ENCODE measurements at places on chromosomes 11 and 22.

GRCh38 chr11:94727819-94728218 is 40.3 kb upstream of the AMOTL1 start:
- no peak overlapping the region for H3K4me3 ChIP-seq
- H3K27me3 ChIP-seq = no peaks in the 10 kb centered on the region
- H3K27ac ChIP-seq = no peak overlapping the region
- no peak for DNase-seq

DNA sequence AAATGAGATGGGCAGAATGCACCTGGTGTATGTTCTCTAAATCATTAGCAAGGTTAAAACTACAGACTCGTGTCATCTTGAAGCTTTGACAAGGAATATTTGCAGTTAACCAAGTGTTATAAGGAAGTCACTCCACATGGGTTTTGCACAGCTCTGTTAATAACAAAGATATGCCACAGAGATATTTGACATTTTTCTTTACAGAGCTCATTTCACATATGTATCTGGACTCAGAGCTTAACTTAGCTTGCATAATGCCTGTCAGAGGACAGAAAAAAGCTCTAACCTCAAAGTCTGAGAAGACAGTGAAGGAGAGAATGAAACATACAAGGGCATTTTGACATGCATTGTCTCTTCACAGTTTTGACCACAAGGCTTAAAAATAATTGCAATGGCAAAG is 105.5 kb downstream of the C11orf87 start:
- no peak for DNase-seq
- H3K27me3 ChIP-seq = no peaks in the 10 kb centered on the region
- no peaks in the 10 kb centered on the region for H3K4me1 ChIP-seq
- H3K27ac ChIP-seq = no peak overlapping the region

DNA sequence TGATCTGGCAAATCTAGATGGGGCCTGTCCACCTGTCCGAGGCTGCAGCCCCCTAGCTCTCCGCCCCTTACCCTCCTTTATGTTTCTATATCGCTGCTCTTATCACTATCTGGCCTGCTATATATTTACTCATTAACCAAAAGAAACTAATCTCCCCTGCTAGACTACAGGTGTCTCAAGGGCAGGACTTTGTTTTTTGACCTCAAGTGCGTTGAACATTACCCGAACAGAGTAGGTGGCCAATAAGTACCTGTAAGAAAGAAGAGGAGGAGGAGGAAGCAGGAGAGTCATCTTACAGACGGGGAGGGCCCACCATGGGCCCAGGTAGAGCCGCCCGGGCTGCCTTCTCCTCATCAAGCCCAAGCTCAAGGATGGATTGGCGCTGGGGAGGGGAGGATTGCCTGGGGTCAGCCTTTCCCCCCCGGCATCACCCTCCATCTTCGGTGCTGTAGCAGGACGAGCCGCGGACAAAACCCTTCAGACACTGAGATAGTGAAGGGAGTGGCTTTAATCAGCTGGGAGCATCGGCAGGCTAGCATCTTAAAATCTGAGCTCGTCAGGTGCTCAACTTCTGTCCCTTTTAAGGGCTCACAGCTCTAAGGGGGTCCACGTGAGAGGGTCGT is 1.2 kb upstream of the P2RY6 start:
- H3K36me3 ChIP-seq = no peaks in the 10 kb centered on the region
- DNase-seq = no peak
- H3K4me3 ChIP-seq = no peak overlapping the region

DNA sequence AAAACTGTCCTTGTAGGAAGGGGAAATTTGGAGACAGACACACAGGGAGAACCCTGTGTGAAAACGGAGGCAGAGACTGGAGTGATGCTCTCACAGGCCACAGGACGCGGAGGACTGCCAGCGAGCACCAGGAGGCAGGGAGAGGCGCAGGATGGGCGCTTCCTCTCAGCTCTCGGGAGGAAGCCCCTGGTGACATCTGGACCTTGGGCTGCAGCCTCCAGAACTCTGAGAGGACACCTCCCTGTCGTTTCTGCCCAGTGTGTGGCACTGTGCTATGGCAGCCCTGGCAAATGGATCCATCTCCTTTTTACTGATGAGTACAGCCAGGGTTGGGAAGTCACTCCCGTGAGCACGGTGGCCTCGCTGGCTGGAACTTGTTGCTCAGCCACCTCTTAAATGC is 73.9 kb downstream of the LRRC32 start:
- no peaks in the 10 kb centered on the region for H3K4me1 ChIP-seq
- H3K36me3 ChIP-seq = no peaks in the 10 kb centered on the region
- DNase-seq = no peak
- H3K27me3 ChIP-seq = no peaks in the 10 kb centered on the region
- no peak overlapping the region for H3K4me3 ChIP-seq

DNA sequence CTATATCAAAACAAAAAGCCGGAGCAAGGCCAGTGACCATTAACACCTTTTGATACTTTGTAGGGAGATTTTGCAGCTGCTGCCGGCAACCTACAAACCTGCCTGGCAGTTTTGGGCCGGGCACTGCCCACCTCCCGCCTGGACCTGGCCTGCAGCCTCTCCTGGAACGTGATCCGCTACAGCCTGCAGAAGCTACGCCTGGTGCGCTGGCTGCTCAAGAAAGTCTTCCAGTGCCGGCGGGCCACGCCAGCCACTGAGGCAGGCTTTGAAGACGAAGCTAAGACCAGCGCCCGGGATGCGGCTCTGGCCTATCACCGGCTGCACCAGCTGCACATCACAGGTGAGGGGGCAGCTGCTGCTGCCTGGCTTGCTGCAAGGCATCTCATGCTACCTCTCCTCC is 34.2 kb downstream of the SHISA8 start:
- no peak overlapping the region for H3K27ac ChIP-seq
- peaks cover 88% of the 10 kb centered on the region for H3K36me3 ChIP-seq
- DNase-seq = no peak
- no peak overlapping the region for H3K4me3 ChIP-seq

DNA sequence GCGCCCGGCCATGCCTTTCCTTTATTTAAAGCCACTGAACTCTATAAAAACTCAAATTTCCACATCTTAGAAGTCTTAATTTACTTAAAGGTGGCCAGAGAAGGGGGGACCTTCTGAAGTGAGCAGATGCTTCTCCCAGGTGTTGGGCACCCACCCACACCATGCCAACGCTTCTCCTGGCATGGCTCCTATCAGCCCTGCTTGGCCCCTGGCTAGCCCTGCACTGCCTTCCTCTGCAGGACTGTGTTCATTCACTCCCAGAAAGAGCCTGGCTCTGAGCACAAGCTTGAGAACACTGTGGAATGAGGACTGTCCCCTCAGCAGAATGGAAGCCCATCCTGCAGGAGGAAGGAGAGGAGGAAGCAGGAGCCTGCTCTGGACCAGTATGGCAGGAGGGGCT is 34.6 kb upstream of the ARFGAP3 start:
- no peaks in the 10 kb centered on the region for H3K36me3 ChIP-seq
- no peak overlapping the region for H3K27ac ChIP-seq
- H3K27me3 ChIP-seq = no peaks in the 10 kb centered on the region

GRCh38 chr11:57399972-57400578 is 9.6 kb upstream of the PRG2 start:
- H3K27me3 ChIP-seq = no peaks in the 10 kb centered on the region
- no peak overlapping the region for H3K27ac ChIP-seq
- no peaks in the 10 kb centered on the region for H3K36me3 ChIP-seq
- H3K4me1 ChIP-seq = no peaks in the 10 kb centered on the region

- no peaks in the 10 kb centered on the region for H3K27me3 ChIP-seq
- H3K27ac ChIP-seq = no peak overlapping the region
- no peak for DNase-seq
- H3K4me1 ChIP-seq = no peaks in the 10 kb centered on the region
- H3K36me3 ChIP-seq = no peaks in the 10 kb centered on the region
Observed at GRCh38 chr11:60345489-60345888, 18.4 kb downstream of the MS4A6E start.

DNA sequence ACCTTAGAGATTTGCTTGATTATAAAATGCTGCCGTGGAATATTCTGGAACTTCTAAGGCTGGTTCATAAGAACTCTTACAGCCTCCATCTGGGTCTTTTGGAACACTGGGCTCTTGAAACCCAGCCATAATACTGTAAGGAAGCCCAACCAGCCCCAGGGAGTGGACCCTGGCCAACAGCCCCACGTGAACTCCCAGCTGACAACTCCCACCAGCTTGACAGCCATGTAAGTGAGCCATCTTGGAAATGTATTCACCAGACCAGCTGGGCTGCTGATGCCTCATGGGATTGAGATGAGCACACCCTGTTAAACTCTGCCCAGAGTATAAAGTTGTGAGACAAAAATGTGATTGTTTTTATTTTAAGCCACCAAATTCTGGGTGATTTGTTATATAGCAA is 378.7 kb upstream of the RAG2 start:
- no peak overlapping the region for H3K4me3 ChIP-seq
- H3K27ac ChIP-seq = no peak overlapping the region
- no peaks in the 10 kb centered on the region for H3K4me1 ChIP-seq
- no peaks in the 10 kb centered on the region for H3K27me3 ChIP-seq
- no peaks in the 10 kb centered on the region for H3K36me3 ChIP-seq
- DNase-seq = no peak

- H3K36me3 ChIP-seq = no peaks in the 10 kb centered on the region
- H3K4me3 ChIP-seq = no peak overlapping the region
- no peaks in the 10 kb centered on the region for H3K4me1 ChIP-seq
- H3K27me3 ChIP-seq = no peaks in the 10 kb centered on the region
- H3K27ac ChIP-seq = no peak overlapping the region
Observed at GRCh38 chr11:84607975-84608836, 1018.9 kb downstream of the DLG2 start.

- H3K4me3 ChIP-seq = no peak overlapping the region
- no peaks in the 10 kb centered on the region for H3K4me1 ChIP-seq
- no peaks in the 10 kb centered on the region for H3K36me3 ChIP-seq
Observed at GRCh38 chr11:107496011-107496410, 38.4 kb upstream of the CWF19L2 start.

GRCh38 chr11:16148301-16148931 is 207.9 kb downstream of the SOX6 start:
- H3K4me1 ChIP-seq = no peaks in the 10 kb centered on the region
- no peak overlapping the region for H3K4me3 ChIP-seq

- H3K27ac ChIP-seq = no peak overlapping the region
- no peaks in the 10 kb centered on the region for H3K36me3 ChIP-seq
- no peaks in the 10 kb centered on the region for H3K4me1 ChIP-seq
- no peak overlapping the region for H3K4me3 ChIP-seq
Observed at GRCh38 chr11:128437136-128437535, 150.2 kb downstream of the ETS1 start.

GRCh38 chr22:19691721-19692341 is 22.5 kb upstream of the SEPTIN5 start:
- H3K27me3 ChIP-seq = no peaks in the 10 kb centered on the region
- DNase-seq = no peak
- H3K4me3 ChIP-seq = no peak overlapping the region
- no peak overlapping the region for H3K27ac ChIP-seq
- H3K36me3 ChIP-seq = no peaks in the 10 kb centered on the region

DNA sequence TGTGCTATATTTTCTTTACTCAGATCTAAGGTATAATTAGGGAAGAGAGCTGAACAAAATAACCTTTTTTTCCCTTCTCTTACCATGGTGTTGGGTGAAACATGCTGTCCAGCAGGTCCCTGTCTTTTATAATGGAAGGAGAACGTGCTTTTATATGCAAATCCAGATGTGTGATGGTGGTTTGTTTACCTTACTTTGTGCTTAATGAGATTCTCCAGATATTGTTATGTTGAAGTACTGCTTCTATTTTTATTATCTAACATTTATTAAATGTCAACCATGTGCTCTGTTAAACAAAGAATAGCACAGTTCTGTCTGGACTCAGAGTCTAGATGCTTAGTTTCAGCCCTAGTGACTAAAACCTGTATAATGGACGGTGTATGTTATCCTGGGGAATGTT is 10.1 kb upstream of the GRIK4 start:
- DNase-seq = no peak
- no peak overlapping the region for H3K27ac ChIP-seq
- no peak overlapping the region for H3K4me3 ChIP-seq
- H3K4me1 ChIP-seq = no peaks in the 10 kb centered on the region

DNA sequence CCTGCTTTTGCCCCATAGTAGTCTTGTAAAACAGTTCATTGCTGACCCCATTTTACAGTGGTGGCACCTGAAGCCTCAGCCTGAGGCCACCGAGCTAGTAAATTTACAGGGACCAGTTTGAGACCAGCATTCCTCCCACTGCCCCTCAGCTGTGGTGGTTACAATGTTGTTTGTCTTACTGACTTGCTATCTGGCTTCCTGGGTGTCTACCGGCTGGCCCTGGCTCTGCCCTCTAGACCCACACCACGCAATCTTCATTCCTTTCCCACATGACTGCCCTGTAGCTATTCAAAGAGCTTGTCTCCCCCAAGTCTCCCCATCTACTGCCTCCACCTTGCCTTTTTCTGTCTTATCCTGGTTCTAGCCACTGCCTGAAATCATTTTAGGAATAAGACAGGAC is 20.8 kb downstream of the PIK3IP1 start:
- no peaks in the 10 kb centered on the region for H3K4me1 ChIP-seq
- no peak for DNase-seq
- peaks cover 4% of the 10 kb centered on the region for H3K36me3 ChIP-seq
- peak overlapping the region; percentile 7 for H3K27ac ChIP-seq

DNA sequence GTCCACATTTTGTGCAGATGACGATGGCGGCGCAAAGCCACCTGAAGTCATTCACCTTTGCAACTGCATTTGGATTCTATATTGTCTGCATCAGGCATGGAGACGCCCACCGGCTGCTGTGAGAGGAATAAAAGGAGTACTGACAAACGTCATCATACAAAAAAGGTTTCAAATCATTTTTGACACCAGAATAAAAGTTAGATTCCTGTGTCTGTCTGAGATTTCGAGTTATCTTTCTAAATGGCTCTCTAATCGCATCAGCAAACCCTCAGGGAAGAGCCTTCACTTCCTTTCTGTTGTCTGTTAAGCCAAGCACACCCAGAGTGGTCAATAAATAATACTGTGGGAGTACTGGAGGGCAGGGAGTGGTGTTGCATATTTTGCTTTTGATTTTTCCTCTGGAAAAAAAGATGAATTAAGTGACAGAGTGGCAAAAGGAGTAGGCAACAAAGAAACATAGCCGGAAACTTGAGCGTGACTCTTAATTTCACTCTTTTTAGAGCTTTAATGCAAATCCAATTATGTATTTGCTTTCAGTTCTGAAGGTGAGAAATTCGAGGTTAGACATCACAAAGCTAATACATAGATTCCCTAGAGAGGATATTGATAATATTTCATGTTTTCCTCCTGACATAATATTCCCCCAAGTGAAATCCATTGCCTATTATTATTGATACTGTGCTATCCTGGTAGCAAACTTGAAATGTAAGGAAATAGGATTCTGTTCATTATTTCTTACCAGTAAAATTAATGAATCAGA is 150.8 kb upstream of the MTMR2 start:
- H3K4me3 ChIP-seq = no peak overlapping the region
- no peaks in the 10 kb centered on the region for H3K4me1 ChIP-seq
- H3K27ac ChIP-seq = no peak overlapping the region
- no peaks in the 10 kb centered on the region for H3K36me3 ChIP-seq
- no peaks in the 10 kb centered on the region for H3K27me3 ChIP-seq
- DNase-seq = no peak

GRCh38 chr11:72146625-72147024 is 11.1 kb downstream of the FOLR3 start:
- H3K36me3 ChIP-seq = no peaks in the 10 kb centered on the region
- H3K27me3 ChIP-seq = no peaks in the 10 kb centered on the region
- H3K4me3 ChIP-seq = no peak overlapping the region
- no peak for DNase-seq
- no peaks in the 10 kb centered on the region for H3K4me1 ChIP-seq

All from naive thymus-derived CD4-positive, alpha-beta T cell (primary cell).